ENCODE measurements at places on chromosomes 3 and 15.

- DNase-seq: no peak
Observed at GRCh38 chr3:168548719-168549118, 453.0 kb upstream of the GOLIM4 start.

DNA sequence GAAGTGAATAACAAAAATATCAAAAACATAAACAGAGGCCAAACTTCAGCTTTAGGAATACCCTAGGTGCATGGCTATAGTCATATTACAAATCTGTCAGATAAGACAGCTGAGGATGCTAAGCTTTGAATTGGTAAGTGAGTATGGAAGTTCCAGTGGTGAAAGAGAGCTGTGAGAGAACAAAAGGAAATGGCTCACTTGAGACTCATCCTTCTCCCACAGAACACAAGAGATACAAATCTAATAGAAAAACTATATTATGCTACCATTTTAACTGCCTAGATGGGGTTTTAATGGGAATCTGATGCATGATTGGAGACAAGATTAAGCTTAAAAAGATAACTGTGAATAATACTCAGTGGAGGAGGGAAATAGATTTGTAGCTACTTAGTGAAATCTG lies 21.5 kb upstream of the PEX5L start:
- no peak for DNase-seq

DNA sequence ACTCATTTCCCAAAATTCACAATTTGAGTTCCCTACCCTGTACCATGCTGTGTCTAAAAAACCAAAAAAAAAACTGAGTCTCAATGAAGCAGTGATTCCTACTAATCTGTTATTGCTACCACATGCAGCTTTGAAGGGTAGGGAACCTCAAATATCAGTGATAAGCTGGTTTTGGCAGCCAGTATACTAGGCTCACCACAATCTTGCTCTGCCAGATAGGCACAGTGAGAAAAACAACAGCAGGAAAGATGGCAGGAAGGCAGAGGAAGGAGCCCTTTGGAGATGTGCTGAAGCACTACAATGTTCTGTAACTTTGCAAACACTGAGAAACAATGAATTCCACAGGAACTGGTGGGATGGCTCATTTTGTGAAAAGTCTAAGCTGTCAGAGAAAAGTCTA lies 96.9 kb upstream of the UBP1 start:
- DNase-seq: no peak

DNA sequence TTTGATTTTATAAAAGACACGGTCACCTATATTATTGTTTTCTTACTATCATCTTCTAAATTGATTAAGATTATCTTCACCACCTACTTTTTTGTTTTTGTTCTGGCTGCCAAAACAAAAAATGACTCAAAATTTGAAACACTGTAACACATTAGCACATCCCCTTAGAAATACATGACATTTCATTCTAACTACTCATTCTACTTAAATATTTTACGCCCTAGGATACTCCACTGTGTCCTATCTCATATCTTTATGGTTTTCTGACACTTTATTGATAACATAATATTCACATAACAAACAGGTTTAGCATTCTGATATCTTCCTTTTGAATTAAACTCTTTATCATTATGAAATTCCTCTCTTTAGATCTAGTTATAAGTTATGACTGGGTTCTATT lies 656.2 kb downstream of the GBE1 start:
- no peak for DNase-seq

- no peak for DNase-seq
Observed at GRCh38 chr3:46702246-46703012, 1.2 kb downstream of the TMIE start.
